ENCODE measurements at places on chromosomes 5 and 9.

GRCh38 chr5:115816226-115817081 lies at the start of gene CDO1:
Gene CDO1 (minus strand): TSS chr5:115816659. CDS start chr5:115816397, 262 bp downstream.
- no peak for DNase-seq

GRCh38 chr5:150075233-150075632 lies 11.1 kb downstream of the CSF1R start:
- no peak for DNase-seq

DNA sequence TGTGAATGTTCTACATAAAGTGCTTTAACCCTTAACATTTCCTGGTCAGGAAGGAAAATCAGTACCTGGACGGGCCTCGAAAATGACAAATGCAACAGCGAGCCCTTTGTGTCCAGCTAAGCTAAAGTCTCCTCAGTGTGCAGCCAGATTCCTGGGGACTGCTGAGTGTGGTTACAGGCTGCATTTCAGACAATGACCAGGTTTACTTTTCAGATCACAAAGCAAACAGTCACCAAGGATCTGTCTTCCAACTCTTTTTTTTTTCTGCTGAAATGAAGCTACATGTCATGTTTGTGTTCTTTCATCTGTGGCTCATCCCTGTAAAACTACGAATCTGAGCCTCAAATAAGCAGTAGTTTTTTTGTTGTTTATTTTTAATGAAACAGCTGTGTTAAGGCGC lies 20.8 kb downstream of the SLC46A2 start:
- DNase-seq, result no peak

- DNase-seq, result no peak
Measured at GRCh38 chr5:157952374-157952685, 93.4 kb upstream of the CLINT1 start.

DNA sequence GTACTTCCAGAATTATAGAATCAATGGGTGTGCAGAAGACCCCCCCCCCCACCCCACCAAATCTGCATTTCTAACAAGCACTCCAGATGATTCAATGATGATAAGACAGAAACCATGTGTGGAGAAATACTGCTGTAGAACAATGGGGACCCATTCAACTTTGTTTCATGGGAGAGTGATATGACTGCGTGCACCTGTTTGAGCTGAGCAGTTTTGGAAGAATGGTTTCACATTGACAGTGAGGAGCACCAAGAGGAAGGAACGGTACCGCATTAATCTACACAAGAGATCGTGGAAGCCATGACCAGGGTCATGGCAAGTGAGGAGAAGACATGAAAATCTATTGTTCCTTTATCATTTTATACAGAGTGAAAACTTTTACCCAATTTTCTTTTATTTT lies 202.7 kb downstream of the CD180 start:
- no peak for DNase-seq

GRCh38 chr5:174195517-174195916 lies 150.0 kb downstream of the NSG2 start:
- no peak for DNase-seq

GRCh38 chr9:136773386-136774044 lies 9.2 kb upstream of the LCN15 start:
- peak; percentile 56 for DNase-seq

GRCh38 chr9:35280399-35280798 lies 118.6 kb downstream of the UNC13B start:
- DNase-seq, result no peak

GRCh38 chr9:134319306-134320125 lies 6.7 kb upstream of the RXRA start:
- no peak for DNase-seq

DNA sequence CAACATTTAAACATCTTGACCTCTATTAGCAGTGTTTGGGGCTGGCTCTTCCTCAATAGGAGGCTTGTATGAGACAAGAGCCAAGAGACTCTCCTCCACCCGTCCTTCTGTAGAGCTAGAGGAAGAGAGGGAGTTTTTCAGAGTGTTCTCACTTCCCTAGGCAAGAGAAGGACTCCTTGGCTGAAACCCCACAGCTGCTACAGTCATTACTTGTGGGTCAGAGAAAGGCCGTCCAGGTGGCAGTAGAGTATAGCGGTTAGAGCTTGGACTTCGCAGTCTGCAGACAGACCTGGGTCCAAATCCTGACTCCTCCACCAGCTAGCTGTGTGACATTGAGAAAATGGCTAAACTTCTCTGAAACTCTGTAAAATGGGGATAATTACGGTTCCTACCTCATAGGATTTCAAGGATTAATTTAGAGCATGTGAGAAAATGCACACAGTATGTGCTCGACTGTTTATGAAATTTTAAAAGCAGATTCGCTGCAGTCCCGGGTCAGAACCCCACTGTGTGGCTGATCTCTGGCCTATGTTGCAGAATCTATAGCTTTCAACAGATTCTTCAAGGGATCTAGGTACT lies 80.8 kb upstream of the ARAP3 start:
- no peak for DNase-seq

GRCh38 chr5:68258531-68258930 lies 43.0 kb downstream of the PIK3R1 start:
- DNase-seq, result no peak

DNA sequence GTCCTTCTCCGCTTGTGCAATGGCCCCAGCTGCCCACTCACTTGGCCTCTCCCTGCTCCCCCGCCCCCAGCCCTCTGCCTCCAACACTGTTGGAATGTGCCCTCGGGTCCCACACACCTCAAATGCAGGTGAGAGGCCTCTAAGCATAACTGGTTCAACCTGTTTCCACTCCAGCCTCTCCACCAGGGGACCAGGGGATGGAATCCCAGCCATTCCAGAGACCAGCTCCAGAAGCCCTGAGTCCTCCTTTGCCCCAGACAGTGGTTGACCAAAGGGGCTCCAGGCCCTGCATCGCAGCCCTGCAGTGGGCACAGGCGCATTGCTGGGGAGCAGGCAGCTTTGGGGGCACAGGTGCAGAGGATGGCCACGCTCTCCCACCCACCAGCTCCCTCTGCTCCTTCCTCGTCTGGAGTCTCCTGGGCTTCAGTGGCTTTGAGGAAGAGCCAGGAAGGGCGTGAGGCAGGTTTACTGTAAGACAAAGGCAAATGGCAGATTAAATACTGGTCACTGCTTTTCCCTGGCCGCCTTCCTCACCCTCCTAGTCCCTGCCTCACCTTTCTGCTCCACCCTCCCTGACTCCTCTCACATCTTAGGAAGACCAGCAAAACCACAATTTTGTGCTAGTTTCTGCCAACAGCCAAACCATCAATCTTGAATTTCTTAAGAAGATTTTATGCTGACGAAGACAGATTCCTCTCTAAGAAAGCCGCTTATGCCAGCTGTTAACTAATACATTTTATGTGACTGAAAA lies 29.1 kb upstream of the IRX2 start:
- DNase-seq, result no peak

DNA sequence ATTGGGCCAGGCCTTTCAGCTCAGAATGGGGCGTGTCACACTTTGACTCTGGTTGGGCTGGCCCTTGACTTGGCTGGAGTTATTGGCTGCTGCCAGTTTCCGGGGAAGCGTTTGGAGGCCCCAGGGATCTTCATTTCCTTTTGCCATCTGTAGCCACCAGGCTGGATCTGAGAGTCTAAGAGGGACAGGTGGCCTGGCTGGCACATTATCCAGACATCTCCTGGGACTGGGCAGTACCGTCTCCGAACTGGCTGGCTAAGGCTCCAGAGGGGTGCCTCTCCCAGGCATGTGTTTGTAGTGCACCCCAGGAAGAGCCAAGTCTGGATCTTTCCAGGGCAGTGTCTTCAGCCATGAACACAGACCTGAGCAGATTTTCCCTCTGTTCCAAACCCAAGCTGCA lies 9.7 kb upstream of the JADE2 start:
- DNase-seq, result no peak

GRCh38 chr5:116421080-116421629 lies 153.5 kb downstream of the SEMA6A start:
- no peak for DNase-seq

DNA sequence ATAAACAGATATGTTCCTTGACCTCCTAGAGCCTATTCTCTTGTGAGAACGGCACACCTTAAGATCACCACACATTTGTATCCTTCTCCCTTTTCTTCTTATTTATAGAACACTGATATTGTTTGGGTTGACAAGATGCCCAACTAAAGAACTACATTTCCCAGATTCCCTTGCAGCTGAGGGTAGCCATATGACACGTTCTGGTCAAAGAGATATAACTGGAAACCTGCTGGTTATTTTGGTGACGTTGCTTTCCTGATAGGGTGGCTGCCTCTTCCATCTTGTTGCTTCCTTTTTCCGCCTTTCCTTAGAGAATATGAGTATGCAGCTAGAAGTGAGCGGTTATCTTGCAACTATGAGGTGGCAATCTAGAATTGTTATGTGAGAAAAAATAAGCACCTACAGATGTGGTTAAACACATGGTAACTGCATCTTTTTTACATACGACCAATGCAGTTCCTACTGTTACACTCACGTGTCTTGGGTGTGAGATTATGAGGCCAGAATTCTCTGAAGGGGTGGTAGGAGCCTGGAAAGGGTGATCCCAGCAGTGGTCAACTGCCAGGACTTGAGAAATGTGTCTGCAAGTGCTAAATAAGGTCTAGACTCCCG lies 72.9 kb downstream of the SEC61B start:
- DNase-seq, result no peak

DNA sequence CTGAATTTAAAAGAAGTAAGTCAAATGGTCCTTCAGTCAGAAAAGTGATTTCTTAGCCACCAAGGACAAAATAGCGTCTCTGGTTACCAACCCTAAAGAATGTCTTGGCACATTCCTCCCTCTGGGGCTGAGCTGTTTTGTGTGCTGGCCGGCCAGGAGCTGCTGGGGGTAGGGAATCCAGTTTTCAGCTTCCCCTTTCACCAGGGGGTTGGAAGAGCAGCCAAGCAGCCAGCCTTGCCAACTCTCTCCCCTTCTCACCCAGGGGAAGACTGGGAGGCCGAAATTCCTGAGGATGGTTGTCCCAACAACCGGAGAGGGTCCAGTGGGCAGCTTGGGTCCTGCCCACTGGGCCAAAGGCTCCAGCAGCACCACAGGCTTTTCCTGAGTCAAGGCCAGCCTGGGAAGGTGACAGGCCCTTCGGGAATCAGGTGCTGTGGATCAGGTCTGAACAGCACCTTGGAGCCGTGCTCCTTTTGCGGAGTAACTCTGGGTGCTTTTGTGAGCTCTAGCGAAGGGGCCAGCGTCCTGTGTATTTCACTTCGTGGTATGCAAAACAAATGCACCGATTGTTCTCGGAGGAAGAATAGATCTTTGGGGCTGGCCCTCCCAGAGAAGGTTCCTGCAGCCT lies 4.2 kb downstream of the WWC1 start:
- peak; percentile 39 for DNase-seq

DNA sequence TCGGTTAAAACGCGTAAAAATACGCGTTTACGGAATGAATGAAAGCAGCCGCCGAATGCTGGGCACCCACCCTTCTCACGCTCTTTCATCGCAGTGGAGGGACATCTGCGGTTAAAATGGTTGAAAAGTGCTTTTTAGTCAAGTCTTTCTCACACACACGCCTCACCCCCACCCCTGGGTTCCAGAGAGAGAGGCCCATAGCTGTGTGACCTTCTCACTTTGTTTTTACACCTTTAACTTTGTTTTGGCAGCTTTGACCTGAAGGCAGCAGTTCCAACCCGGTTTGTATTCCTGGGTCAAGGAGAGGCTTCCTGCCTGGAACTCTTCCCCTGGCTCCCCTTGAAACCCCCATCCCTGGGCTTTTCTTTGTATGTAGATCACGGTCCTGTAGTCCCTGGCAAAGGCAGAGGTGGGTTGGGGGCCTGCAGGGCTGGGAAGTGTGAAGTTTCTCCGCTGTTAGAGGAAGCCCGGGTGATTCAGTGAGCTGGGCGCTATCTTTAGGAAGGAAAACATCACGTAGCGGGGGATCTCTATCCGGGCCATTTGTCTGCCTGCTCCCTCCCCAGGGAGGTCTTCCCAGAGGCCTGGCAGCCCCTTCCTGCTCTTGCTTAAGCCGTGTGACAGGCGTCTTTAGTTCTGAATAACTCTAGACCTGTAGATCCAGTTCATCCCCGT lies 29.6 kb downstream of the SPRY4 start:
- DNase-seq, result no peak

DNA sequence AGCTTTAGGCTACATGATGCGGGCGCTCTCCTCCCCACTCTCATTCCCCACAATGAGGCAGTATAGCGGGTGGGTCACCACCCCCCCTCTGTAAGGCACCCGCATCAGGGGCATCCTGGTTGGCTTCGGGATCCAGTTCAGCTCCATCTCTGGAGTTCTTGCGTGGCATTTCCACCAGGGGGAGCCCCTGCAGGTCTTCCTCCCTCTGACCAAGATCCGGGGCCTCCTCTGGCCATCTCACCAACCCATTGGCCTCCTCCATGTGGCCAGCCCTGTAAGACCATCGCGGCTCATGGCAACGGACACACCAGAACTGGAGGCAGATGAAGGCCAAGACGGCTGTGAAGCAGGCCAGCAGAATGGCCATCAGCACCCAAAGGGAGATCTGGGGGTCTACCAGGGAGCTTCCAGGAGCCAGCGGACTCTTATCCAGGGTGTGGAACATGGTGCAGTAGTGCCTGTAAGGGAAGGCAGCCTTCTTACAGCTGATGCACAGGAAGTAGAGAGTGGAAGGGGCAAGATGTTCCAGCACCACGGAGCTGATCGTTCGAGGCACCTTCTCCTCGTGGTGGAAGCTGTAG lies 77.0 kb downstream of the CYFIP2 start:
- peak; percentile 56 for DNase-seq

GRCh38 chr9:36997414-36997813 lies 36.7 kb downstream of the PAX5 start:
- no peak for DNase-seq

- DNase-seq, result no peak
Measured at GRCh38 chr9:100466171-100466828, 6.6 kb upstream of the TMEFF1 start.

- no peak for DNase-seq
Measured at GRCh38 chr5:87054821-87055220, 212.9 kb upstream of the RASA1 start.

DNA sequence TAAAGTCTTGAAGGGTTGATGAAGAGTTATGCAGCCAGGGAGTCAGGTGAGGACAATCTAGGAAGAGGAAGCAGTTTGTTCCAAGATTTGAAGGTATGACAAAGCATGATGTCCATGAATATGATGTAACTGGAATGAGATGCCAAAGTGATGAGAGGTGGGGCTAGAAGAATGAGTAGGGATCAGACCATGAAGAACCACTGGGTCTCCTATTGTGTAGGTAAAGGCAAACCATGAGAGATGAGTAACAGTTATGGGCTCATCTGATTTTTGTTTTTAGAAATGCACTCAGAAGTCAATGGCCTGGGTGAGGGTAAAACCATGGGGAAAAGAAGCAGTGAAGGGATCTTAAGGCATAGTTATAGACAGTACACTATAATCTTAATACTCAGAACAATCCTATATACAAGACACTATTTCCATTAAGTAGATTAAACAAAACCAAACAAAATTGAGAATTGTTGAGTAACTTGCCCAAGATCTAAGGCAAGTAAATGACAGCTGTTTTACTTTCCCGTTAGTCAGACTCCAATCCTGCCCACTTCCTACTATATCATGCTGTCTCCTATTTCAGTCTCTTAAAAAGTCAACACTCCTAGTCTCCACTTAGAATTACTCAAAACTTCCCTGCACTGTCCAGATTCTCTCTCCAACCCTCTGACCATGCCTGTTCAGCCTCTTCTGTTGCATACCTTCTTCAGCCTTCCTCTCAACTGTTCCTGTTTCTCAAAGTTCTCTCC lies 393.8 kb upstream of the MEF2C start:
- DNase-seq, result no peak
